SJSA1 (cell line): ENCODE measurements at places on chromosomes 5 and 9. TPM values are rescaled to one million over a fixed set of nuclear protein-coding genes. Genes with fewer than 3 reads are reported as not detected.
A peak's percentile ranks its signal among the peaks of the same experiment; 100 is the strongest.

DNA sequence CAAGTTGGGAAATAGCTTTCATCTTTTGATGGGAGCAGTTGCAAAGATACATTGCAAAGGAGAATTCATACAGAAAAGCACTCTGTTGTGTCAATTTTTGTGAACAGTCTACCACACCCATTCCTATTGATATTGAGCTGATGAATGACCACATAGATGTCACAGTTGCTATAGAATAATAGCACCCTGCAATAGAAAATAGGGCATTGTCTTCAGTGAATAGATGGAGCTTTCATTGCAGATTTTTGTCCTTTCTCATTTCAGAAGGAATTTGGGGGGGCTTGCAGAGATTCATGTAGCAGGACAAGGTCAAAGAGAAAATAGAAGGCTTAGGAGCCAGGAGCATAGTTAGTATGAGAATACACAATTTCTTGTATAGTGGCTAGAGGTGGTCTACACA, 237.9 kb downstream of the TMEM38B start:
- DNase-seq, result no peak

NKD2 gene
- 0.37 TPM in 1 of 2 replicates, not detected in the other for total RNA-seq

GABRA1 gene
- not detected in 2 replicates for total RNA-seq

GRCh38 chr5:67233075-67233474, 36.5 kb upstream of the CD180 start:
- DNase-seq, result peak; percentile 37

GRCh38 chr9:135090547-135090946, 3.1 kb downstream of the OLFM1 start:
- no peak for DNase-seq

TSC1 gene
- 44.0 and 54.5 TPM in 2 replicates for total RNA-seq

DNA sequence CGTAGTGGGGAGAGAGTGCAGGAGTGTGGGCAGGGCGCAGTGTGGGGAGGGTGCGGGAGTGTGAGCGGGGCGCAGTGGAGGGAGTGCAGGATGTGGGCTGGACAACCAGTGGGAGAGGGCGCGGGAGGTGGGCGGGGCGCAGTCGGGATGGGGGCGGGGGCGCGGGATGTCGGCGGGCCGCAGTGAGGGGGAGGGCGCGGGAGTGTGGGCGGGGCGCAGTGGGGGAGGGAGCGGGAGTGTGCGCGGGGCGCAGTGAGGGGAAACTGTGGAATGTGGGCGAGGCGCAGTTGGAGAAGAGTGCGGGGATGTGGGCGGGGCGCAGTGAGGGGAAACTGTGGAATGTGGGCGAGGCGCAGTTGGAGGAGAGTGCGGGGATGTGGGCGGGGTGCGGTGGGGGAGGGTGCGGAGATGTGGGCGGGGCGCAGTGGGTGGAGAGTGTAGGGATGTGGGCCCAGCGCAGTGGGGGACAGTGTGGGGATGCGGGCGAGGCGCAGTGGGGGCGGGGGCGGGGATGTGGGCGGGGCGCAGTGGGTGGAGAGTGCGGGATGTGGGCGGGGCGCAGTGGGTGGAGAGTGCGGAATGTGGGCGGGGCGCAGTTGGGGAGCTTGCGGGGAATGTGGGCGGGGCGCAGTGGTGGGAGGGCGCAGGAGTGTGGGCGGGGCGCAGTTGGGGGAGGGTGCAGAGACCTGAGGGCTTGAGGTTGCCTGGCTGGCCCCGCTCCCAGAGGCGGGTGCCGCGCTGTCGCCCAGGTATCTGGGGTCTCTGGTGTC, at the start of gene NXNL2:
Gene NXNL2 (plus strand): TSS at position 723 of the 770 bp plus-strand sequence. CDS start 257 bp downstream, outside the sequence.
- peak; percentile 87 for DNase-seq

DNA sequence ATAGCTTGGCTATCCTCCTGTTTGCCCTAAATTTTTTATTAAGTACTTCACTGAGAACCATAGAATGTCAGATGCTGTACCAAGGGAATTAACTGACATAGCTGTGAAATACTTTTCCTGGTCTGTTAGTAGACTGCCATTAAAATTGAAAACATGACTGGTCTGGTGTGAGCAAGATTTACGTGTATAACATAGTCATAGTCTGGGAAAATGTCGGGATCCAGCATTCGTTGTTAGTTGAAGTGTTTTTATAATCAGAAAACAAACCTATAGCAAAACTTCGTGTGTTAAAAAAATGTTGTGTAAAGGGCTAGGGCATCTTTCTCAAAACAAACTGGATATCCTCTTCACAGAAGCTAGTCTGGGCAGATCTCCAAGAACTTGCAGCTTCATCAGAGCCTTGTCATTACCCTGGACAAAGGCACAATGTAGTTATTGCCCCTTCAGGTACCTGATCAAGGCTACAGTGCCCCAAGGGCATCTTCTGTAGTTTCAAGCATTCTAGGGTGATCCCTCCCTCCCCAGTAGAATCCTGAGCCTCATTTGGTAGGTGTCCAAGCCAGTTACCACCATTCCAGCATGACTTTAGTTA, 454.2 kb upstream of the SGCD start:
- no peak for DNase-seq

DNA sequence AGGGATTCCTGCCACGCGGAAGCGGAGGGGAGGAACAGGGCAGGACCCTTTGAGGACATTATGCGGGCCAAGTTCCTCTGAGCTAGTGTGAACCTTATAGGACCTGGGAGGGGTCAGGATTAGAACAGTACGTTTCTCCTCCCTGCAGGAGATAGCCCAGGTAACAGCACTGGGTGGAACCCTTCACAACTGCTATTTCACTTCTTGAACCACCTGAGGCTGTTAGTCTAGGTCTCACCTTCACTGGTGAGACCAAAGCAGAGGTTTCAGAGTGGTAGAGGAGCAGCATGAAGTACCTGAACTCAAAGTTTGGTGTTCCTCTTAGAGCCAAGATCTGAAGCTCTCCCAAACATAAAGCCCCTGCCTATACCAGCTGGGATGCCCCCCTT, 832 bp downstream of the EIF4EBP3 start:
- no peak for DNase-seq
